KG1 (cell line): ENCODE measurements at places on chromosomes 4 and X.

DNA sequence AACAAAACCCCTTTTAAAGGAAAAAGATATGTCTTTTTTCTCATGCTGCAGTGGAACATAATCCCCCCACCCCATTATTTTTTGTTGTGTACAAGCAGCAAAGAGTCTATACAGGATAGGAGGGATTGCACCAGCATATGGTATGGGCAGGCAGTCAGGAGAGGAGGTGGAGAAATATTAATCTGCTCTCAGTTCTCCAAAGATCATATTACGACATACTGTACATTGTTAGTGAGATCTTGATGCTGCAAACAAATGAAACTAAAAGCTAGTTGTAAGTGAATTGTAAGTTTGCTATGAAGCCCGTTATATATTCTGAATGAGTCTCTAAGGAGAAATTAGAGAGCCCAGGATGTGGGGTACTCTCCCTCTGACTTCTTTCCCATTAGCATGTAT lies 75.3 kb downstream of the RAPGEF2 start:
- DNase-seq = no peak

GRCh38 chr4:149785696-149786431 lies 29.8 kb downstream of the IQCM start:
- DNase-seq = no peak

- no peak for DNase-seq
Measured at GRCh38 chr4:171031338-171031737, 781.9 kb upstream of the GALNTL6 start.

- no peak for DNase-seq
Measured at GRCh38 chr4:151025759-151026158, 10.7 kb upstream of the LRBA start.

- peak; percentile 58 for DNase-seq
Measured at GRCh38 chr4:54942721-54943120, 182.7 kb downstream of the KDR start.

GRCh38 chr4:176377780-176378179 lies 58.0 kb downstream of the SPCS3 start:
- no peak for DNase-seq

- no peak for DNase-seq
Measured at GRCh38 chr4:19947349-19947748, 304.4 kb upstream of the SLIT2 start.
